ENCODE measurements at places on chromosomes 7 and 10. TPM values are rescaled to one million over a fixed set of nuclear protein-coding genes. Genes with fewer than 3 reads are reported as not detected.

The FOXL3 gene
- not detected for total RNA-seq

The SERPINE1 gene
- total RNA-seq = 244 TPM

The CRYGN gene
- total RNA-seq = not detected

The GNG11 gene
- 1.7 TPM for total RNA-seq

The SEMA3E gene
- total RNA-seq = 0.23 TPM
